ENCODE measurements at places on chromosomes 11 and 22. TPM values are rescaled to one million over a fixed set of nuclear protein-coding genes. Genes with fewer than 3 reads are reported as not detected.

GRCh38 chr22:48757985-48758561 lies 1069.6 kb downstream of the BRD1 start:
- no peaks in the 10 kb centered on the region for H3K4me1 ChIP-seq
- H3K36me3 ChIP-seq = no peaks in the 10 kb centered on the region
- H3K27me3 ChIP-seq = peaks cover 7% of the 10 kb centered on the region
- DNase-seq = no peak
- H3K27ac ChIP-seq = no peak overlapping the region
- no peak overlapping the region for H3K4me3 ChIP-seq

GRCh38 chr11:68941324-68942094 lies 37.8 kb downstream of the IGHMBP2 start:
- no peak overlapping the region for H3K4me3 ChIP-seq
- no peaks in the 10 kb centered on the region for H3K4me1 ChIP-seq
- DNase-seq = no peak
- H3K27ac ChIP-seq = no peak overlapping the region
- H3K27me3 ChIP-seq = no peaks in the 10 kb centered on the region

The ARHGAP42 gene
- total RNA-seq = 8.7 TPM

DNA sequence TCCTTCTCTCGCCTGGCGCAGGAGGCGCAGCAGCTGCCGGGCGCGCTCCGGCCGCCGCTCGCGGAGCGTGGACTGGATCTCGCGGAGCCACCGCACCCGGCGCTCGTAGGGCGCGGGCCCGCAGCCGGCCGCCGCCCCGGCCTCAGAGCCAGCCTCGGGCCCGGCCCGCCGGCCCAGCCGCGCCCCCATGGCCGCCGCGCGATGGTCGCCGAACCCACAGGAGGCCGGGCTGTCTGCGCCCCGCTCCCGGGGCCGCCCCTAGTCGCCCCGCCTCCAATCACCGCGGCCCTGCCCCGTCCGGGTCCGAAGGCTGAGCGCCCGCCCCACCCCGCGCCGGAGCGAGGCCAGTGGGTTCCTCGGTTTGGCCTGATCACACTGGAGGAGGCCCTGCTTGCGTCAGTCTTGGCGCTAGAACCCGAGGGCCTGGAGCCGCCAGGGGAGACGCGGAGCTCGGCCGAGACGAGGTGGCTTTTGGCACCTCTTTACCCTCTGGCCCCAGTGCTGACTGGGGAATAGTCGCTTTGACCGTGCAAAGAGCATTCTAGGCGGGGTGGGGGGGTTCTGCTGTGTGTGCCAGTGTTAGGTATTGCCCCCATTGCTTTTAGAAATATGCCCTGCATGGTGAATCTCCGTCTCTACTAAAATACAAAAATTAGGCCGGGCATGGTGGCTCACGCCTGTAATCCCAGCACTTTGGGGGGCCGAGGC lies at the start of gene LRRC75B:
LRRC75B (minus strand) TSS at position 223 of the 708 bp plus-strand sequence; CDS start at position 189, 34 bp downstream.
- H3K4me1 ChIP-seq = peaks cover 5% of the 10 kb centered on the region
- peak within 1 kb of the TSS; percentile 73 for H3K4me3 ChIP-seq
- H3K27ac ChIP-seq = peak within 1 kb of the TSS; percentile 70
- no peaks in the 10 kb centered on the region for H3K36me3 ChIP-seq
- DNase-seq = peak; percentile 86

DNA sequence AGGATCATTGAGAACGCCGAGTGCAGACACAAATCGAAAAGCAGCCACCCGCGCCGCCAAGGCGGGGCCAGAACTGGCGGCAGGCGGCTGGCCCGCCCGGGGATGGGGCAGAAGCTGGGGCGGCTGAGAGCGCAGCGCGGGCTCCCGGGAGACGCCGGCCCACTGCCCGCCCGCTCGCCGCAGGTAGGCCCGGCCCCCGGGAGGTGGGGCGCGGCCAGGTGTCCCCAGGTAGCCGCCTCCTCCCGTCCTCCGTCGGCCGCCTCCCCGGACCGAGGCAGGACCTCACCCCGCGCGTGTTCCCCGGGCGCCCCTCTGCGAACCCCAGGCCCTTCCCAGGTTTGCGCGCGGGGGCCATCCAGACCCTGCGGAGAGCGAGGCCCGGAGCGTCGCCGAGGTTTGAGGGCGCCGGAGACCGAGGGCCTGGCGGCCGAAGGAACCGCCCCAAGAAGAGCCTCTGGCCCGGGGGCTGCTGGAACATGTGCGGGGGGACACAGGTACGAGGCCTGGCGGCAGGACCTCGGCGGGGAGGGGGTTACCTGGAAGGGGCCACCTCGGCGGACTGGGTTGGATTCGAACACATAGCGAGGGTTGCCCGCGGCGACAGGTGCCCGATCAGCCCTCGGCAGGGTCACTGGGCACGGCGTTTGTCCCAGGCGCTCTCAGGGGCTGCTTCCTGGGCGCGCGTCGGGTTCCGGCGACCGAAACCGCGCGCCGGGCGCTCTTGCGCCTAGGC lies at the start of gene PRRG4:
PRRG4 (plus strand) TSS at position 248 of the 733 bp plus-strand sequence. CDS start 603 bp downstream, outside the sequence.
- peaks cover 9% of the 10 kb centered on the region for H3K4me1 ChIP-seq
- peak within 1 kb of the TSS; percentile 78 for H3K4me3 ChIP-seq
- peaks cover 23% of the 10 kb centered on the region for H3K27me3 ChIP-seq
- peak; percentile 50 for DNase-seq

The CLDN5 gene
- total RNA-seq = 29.4 TPM

GRCh38 chr11:40290171-40290631 lies 1169.3 kb downstream of the LRRC4C start:
- H3K36me3 ChIP-seq = no peaks in the 10 kb centered on the region
- peaks cover 20% of the 10 kb centered on the region for H3K27me3 ChIP-seq
- H3K4me1 ChIP-seq = peaks cover 7% of the 10 kb centered on the region
- no peak overlapping the region for H3K27ac ChIP-seq

DNA sequence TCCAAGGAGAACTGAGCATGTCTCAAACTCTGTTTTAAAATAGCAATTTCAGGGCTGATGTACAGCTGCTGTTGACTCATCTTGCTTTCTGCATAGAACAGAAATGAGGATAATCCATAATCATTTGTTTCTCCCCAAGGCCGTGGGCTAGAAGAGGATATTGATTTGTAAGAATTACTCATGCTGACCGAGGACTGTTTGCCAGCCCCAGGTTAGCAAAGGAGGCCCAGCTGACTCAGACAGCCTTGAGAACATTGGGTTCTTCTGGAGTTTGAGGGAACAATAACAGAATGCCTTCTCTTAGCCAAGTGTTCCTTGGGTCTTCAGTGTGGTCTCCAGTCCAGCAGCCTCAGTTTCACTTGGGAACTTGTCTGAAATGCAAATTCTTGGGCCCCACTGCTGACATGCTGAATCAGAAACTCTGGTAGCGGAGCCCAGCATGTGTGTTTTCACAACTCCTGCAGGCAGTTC lies 92.0 kb downstream of the ZC3H12C start:
- no peak for DNase-seq
- H3K27ac ChIP-seq = no peak overlapping the region
- H3K4me1 ChIP-seq = no peaks in the 10 kb centered on the region
- H3K4me3 ChIP-seq = no peak overlapping the region
- H3K36me3 ChIP-seq = no peaks in the 10 kb centered on the region

The MRE11 gene
- 8.5 TPM for total RNA-seq

GRCh38 chr11:14240221-14240620 lies 118.8 kb downstream of the RRAS2 start:
- no peak for DNase-seq
- H3K4me1 ChIP-seq = peaks cover 16% of the 10 kb centered on the region
- H3K27ac ChIP-seq = no peak overlapping the region
- peaks cover 9% of the 10 kb centered on the region for H3K27me3 ChIP-seq

Data from heart right ventricle (tissue), 16 donors.